ENCODE measurements at places on chromosomes 4 and X. TPM values are rescaled to one million over a fixed set of nuclear protein-coding genes. Genes with fewer than 3 reads are reported as not detected.

C1QTNF7 gene
- 9.7 TPM for total RNA-seq

DNA sequence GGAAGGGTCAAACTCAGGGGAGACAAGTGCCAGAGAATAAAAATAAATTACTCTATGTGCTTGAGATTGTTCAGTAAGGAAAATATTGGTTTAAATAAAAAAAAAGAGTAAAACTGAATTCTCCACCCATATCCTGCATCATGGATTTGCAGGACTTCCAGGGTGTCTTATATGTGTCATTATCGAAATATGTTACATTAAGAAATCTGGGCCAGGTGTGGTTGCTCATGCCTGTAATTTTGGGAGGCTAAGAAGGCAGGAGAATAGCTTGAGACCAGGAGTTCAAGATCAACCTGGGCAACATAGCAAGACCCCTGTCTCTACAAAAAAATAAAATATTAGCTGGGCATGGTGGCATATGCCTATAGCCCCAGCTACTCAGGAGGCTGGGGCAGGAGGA, 104.9 kb downstream of the PPP3CA start:
- DNase-seq = no peak

GRCh38 chr4:1506956-1507721, 100.9 kb upstream of the NKX1-1 start:
- DNase-seq = peak; percentile 18

DNA sequence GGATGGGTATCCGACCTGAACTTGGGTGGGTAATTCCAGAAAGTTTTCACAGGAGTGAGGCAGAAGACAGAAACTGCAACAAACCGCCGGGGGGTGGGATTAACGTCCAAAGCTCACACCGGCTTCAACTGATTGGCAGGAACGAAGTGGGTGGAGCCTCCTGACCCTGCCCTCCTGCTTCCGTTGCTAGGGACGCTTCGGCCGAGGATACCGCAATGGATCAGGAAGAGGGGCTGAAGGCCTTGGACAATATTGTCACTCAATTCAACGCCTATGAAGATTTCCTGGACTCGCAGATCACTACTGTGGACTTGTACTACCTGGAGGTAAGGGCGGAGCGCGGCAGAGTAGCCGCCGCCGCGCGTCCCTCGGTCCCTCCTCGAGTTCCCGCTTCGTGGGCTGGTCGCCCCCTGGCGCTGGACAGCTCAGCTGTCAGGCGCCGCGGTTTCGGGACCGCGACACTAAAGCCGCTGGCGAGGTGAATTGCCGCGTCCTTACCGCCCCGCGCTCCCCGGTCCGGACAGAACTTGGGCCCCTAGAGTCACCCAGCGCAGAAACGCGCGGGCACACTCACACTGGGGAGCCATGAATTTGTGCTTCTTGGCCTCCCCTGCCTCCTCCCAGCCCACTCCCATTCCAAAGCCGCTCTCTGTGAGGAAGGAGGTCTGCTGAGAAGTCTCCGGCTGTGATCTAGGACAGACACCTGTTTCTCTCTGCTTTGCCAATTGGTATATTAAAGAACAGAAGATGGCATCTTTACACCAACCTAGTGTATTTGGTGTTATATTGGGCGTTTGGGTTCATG, at the start of gene CFAP299:
Gene CFAP299 (plus strand): TSS at position 177 of the 805 bp plus-strand sequence.
- peak; percentile 67 for DNase-seq

DNA sequence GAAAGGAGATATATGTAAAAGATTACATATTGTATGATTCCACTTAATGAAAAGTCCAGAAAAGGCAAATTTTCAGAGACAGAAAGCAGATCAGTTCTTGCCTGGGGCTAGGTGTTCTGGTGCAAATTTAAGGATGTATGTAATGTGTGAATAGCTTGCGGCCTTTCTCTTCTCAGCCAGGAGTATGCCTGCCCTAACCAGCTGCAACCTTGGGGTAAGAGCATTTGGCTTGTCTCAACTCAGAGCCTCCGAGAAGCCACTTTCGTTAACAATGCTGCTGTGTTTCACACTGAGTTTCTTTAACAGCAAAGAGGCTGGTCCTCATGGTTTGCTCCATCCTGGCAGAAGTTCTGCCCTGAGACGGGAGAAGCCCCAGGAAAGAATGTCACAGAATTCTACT, 102.7 kb downstream of the SPCS3 start:
- no peak for DNase-seq

DNA sequence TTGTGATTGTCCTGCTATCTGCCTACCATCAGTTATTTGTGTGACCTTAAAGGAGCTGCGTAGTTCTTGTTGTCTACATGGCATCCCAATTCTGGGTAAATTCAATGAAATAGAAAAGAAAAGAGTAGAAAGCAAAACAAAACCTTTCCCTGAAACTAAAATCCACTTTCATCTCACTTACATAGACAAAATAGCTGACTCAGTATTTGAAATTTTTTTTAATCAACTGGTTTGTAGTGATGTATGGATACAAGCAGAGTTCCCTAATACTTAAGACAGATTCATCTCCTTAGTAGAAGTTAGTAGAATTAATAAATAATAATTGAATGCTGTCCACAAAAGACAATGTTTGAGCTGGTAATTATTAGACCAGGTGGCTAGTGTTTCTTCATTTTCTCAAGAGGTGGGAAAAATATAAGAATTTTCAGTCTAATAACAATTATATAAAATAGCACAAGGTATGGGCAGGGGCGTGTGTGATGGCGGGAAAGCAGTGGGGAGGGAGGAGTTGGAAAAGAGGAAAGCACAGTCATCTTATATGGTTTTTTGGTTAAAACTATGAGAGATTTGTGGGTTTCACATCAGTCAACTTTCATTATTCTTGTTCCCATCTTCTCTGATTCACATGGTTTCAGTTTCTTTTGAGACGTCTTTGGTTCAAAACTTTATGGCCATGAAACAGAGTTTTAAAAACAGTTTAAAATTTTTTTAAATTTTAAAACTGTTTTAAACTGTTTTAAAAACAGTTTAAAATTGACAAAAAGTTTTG, 275.2 kb downstream of the SPRY1 start:
- DNase-seq = no peak

NPY2R gene
- total RNA-seq = 0.28 TPM

CLTRN gene
- total RNA-seq = 0.88 TPM

Measured in omental fat pad (tissue), 4 donors.